CD8-positive, alpha-beta T cell (primary cell): ENCODE measurements at places on chromosomes 6 and 20. TPM values are rescaled to one million over a fixed set of nuclear protein-coding genes. Genes with fewer than 3 reads are reported as not detected.

- DNase-seq, result no peak
Observed at GRCh38 chr6:56652231-56652630, 9.5 kb upstream of the DST start.

DNA sequence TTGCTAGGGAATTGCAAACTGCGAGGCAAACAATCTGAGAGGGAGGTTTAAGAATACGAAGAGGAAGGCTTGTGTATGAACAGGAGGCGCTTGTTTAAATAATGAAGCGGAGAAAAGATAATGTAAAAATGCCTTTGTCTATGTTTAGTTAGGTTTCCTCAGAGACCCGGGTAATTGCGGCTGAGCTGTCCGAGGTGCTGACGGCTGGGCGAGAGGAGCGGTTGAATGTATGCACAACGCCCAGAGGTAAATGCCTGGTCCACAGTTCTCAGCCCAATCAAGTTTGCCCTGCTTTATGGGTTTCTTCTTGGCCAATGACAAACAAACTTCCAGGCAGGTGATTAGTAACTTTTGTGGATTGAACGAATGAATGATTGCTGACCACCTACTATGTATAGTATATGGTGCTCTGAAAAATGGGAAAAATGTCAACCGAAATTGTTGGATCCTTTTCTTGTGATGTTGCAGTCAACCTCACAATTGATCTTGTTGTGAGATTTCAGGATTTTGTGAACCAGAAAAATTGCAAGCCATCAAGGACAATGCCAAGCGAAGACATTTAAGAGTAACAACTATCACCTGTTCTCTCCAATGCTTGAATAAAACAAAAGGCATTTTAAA lies 38.3 kb upstream of the SLC32A1 start:
- peak; percentile 55 for DNase-seq

TCF15 gene
- total RNA-seq, result not detected

DNA sequence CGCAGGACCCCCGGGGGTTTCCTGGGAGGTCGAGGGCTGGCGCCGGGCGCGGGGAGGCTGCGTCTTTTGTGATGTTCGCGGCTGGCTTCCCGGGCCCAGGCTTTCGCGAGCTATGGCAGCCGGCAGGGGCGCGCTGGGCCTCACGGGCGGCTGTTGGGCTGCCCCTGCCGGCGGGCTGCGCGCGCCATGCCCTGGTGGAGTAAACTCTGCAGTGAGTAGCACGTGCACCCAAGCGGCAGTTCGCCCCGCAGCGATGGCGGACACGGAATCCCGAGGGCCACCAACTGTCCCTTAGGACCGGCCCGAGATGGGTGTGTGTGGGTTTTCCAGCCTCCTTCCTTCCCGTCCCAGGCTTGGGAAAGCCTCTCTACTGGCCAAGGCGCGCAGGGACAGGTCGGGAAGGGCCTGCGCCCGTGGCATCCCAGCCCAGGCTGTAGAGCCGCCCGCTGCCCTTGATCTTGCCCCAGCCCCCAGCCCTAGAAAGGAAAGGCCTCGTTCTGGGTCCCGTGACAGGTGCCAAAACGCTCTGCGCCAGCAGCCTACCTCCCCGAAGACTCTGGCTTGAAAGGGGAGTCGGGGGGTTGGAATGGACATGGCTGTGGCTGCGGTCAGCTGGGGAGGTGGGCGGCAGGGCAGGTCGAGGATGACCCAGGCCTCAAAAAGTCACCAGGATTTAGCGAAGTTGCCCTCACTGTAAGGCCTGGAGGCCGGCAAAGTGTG lies 49.7 kb downstream of the ZBTB2 start:
- no peak for DNase-seq

GRCh38 chr20:671252-672030 lies 4.2 kb downstream of the SCRT2 start:
- DNase-seq, result no peak

DNA sequence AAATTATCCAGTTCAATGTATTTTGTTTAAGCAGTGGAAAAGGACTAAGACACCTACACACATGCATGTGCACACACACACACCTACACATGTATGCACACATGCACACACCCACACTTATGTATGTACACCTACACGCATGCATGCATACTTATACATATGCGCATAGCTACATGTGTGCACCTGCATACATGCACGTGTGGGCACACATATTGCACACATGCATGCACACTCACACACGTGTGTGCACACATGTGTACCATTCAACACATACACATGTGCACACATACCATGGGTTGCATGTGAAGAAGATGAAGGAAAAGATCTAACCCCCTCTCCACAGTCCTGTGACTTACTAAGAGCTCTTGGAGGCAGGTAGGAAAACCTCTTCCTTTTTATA lies 122.0 kb upstream of the MAFB start:
- DNase-seq, result no peak

- no peak for DNase-seq
Observed at GRCh38 chr6:133108419-133108818, 132.7 kb upstream of the EYA4 start.

SLC17A3 gene
- not detected for total RNA-seq

ABHD16B gene
- not detected for total RNA-seq

BMP6 gene
- total RNA-seq, result not detected

GRCh38 chr20:51309128-51309527 lies 233.4 kb downstream of the NFATC2 start:
- DNase-seq, result no peak

- DNase-seq, result no peak
Observed at GRCh38 chr6:33716890-33717632, 5.6 kb upstream of the UQCC2 start.

GRCh38 chr6:36743032-36743431 lies 45.4 kb downstream of the RAB44 start:
- DNase-seq, result no peak

GRCh38 chr6:43996618-43997344 lies 130.5 kb downstream of the MRPL14 start:
- no peak for DNase-seq

- DNase-seq, result peak; percentile 12
Observed at GRCh38 chr20:35952480-35953386, 1.6 kb downstream of the SCAND1 start.

DNA sequence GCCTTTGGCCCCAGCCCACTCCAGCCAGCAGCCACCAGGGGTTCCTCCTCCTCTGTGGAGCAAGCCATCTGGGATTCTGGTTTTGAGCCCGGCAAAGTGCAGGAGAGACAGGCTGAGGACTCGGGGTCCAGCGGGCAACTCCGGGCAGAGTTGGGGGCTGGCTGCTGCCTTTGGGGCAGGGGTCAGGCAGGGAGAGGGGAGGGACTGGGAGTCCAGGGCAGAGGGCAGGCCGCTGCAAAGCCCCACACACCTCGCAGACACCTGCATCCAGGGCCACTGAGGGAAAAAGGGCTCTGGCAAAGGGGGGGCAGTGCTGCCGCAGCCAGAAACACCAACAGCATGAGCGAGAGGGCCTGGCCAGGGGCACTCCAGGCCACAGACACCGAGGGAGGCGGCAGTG lies 8.8 kb downstream of the BIRC7 start:
- DNase-seq, result no peak

DNA sequence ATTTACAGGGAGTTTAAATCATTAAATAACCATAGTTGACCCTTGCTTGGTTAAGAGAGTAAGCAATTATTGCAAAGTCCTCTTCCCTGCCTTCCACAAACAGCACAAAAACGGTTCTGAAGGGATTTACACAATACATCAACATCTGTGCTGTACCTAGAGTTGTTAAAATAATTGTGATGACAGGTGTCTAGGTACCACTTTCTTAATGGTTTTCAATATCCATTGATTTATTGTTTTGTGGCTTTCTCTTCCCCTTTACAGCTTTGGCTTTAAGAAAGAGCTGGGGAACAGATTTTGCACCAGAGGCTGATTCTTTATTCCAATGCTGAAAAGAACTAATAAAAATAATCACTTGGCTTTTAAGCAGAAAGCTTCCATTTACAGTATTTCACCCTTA lies 598 bp upstream of the SOX4 start:
- DNase-seq, result no peak

GRCh38 chr6:145498425-145498824 lies 236.9 kb downstream of the EPM2A start:
- DNase-seq, result no peak

DNA sequence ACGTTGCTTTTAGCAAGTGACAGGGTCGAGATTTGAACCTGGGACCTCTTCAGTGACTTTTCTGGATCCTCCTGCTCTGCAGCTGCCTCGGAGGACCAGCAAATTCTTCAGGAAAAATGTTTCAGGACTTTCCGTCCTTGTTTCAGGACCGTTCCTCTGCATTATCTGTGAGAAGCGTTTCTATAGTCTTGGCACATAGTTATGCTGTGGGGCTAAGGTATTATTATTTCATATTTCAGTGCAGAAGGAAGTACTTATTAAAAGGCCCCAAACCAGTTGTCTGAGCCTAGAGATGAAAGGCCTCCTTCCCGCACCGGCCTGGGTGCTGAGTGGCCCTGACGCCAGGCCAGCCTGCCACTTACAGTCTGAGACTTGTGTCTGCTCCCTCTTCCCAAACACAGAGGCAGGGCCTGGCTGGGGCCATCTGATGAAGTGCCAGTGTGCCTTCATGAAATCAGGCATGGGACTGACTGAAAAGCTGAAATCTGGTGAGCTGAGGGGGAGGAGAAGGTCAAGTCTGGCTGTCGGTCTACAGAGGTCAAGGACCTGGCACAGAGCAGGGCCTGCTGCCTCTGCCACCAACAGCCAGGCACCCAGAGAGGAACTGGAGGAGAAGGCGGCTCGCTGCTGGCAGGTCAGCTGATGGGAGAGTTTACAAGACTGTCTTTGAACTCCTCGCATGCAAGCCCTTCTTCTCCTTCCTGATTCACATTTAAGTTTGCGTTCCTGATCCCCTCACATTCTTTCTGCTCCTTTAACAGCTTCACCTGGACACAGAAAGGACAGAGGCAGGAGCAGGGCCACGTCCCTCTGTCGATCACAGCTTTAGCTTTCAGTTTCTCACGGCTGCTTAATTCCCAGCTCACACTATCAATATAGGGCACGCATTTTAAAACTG lies 8.9 kb upstream of the QKI start:
- DNase-seq, result peak; percentile 43

DNA sequence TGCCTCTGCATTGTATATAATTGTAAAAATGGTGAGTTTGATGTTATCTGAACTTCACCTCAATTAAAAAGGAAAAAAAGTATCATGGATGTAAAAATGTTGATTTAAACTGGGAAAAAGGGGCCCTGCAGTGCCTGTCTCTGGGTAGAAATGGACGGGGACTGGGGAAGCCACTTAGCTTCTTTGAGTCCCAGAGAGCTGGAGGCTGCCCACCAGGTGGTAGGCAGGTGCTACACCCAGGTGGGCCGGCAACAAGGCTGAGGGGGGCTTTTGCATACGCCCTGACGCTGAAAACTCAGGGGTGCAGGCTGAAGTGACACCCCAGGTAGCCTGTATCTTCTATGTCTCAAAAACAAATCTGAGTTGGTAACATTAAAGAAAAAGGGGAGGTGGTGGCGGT lies 118.2 kb downstream of the SULF2 start:
- no peak for DNase-seq

GRCh38 chr20:23277316-23277715 lies 73.3 kb upstream of the NXT1 start:
- DNase-seq, result no peak

GLP1R gene
- total RNA-seq, result not detected
